ENCODE measurements at places on chromosomes 3 and 15.

DNA sequence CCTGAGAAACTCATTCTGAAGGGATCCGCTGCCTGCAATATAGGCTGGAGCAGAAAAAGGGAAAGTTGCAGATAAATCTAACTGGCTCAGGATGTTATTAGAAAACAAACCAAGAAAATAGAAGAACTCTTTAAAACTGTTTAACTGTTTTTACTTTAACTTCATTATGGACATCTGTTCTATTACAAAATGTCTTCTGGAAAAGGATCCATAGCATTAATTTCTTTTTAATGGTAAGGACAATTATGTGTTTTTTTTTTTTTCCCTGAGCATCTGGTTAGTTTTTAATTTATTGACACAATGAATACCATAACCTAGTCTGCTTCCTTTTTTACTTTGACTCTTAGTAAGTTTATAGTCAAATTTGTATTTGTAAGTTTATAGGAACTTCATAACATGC is 239.5 kb downstream of the NAALADL2 start:
- DNase-seq = no peak

- no peak for DNase-seq
These were observed 567.7 kb downstream of the NAALADL2 start for GRCh38 chr3:175426805-175427204.

- DNase-seq = no peak
These were observed 54.7 kb upstream of the ATP13A3 start for GRCh38 chr3:194541483-194541882.

DNA sequence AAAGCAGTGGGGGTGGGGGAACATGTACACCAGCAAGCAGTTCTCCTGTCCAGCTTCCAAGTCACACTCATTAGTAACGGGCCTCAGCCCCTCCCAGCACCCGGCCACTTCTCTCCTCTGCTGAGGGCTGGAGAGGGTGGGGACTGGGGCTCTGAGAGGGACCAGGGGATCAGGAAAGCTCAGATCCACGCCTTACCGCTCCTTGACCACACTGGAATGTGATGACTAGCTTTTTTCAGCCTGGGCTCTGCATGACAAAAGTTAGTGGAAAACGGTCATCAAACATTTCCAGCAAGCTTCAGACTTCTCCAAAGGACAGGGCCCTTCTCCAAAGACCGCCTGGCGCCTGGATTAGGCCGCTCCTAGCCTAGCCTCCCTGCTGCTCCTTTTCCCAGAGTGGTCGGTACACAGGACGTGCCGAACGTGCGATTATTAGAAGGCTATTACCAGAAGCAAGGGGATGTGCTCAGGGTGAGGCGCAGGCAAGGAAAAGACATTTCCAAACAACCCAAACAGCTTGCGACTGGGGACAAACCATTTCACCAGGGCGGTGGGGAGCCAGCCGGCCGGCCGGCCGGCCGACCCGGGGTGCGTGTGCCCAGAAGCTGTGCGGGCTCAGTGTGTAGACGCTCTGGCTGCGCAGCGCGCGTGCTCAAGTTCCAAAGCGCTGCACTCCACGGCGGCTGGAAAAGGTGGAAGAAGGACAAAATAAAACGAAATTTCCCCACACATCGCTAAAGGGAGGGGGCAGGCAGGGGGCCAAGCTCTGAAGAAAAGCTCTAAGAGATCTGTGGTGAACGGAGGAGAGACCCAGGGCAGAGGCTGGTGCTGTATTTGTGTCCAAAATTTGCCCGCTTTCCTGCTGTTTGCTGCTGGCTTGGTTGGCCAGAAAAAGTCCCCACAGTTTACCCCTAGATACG is 51.0 kb upstream of the SSR3 start:
- peak; percentile 90 for DNase-seq

DNA sequence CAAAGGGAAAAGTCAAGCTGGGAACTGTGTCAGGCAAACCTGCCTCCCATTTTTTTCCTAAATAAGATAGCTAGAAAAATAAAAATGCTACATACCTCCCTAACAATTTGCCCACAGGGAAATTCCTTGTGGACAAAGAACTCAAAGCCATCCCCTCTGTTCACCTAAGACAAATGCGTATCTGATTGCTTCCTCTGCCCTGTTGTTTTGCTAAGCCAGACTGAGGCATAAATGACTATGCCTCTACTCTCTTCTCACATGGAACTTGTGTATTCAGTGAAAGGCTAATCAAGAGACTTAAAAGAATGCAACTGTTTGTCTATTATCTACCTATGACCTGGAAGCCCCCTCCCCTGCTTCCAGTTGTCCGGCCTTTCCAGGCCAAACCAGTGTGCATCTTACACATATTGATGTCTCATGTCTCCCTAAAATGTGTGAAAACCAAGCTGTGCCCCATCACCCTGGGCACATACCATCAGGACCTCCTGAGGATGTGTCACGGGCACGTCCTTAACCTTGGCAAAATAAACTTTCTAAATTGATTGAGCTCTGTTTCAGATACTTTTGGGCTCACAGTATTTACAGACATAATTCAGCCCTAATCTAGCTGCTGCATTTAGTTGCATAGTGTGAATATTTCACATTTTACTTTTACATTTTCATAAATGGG is 15.8 kb downstream of the CHD2 start:
- no peak for DNase-seq

GRCh38 chr3:178059836-178060235 is 476.4 kb upstream of the KCNMB2 start:
- no peak for DNase-seq

DNA sequence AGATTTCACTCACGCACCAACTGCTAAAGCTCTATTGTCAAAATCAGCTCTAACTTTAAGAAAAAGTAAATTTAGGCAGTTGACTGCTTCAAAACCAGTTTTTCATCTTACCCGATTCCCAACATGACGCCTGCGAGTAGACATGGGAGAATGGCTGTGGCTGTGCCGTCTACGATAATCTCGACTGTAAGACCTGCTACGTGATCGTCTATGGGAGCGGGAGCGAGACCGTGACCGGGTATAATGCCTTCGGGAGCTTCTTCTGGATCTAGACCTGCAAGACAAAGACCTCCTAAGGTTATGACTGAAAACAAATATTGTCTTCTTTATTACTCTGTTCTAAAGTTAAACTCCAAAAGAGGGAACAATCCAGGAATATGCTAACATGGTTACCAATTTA is 12.5 kb downstream of the TRA2B start:
- DNase-seq = no peak

DNA sequence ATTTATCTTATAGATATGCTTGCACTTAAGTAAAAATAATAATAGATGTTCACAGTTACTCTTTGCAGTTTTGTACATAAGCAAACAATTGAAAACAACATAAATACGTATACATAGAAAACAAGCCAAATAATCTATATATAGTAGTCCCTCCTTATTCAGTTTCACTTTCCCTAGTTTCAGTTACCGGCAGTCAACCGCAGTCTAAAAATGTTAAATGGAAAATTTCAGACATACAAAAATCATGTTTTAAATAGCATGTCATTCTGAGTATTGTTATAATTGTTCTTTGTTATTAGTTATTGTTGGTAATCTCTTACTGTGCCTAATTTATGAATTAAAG is 262.0 kb downstream of the CGGBP1 start:
- no peak for DNase-seq

GRCh38 chr15:80953953-80954778 is 35.5 kb downstream of the MESD start:
- DNase-seq = no peak

GRCh38 chr3:159726231-159726964 is 262.2 kb upstream of the IL12A start:
- peak; percentile 75 for DNase-seq

DNA sequence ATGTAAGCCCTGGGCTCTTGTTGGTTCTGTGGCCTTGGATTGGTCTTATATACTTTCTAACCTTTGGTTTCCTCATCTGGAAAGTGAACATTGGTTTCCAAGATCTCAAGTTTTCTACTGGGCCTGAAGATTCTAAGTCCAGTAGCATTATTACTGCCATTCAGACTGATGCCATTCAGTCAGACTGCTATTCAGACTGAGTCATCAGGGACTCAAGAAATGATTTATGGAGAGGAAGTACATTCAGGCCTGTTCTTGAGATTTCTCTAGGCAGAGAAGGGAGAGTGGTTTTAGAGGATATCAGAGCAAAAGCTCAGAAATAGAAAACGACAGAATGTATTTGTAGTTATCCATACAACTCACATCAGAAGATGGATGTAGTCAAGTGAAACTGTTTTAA is 557.2 kb downstream of the NR2F2 start:
- DNase-seq = peak; percentile 4

GRCh38 chr15:70270752-70271111 is 173.0 kb upstream of the TLE3 start:
- DNase-seq = no peak

- DNase-seq = peak; percentile 31
These were observed 5.3 kb downstream of the TUBGCP4 start for GRCh38 chr15:43376017-43376705.

GRCh38 chr3:3783210-3783609 is 16.0 kb upstream of the LRRN1 start:
- no peak for DNase-seq

GRCh38 chr3:46905661-46906451 is 28.3 kb downstream of the PTH1R start:
- no peak for DNase-seq

DNA sequence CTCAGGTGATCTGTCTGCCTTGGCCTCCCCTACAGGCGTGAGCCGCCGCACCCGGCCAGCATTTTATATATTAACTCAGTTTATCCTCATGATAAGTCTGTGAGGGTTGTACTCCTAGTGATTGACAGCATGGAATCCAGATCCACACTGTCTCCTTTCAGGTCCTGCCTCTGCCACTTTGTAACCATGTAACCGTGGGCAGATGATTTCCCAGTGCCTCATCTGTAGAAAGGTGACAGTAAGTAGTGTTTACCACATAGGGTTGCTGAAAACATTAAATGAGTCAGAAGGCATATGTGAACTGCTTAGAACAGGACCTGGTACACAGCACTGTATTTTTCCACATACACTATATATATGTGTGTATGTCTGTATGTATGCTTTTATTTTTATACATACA is 2.4 kb downstream of the FYTTD1 start:
- DNase-seq = no peak

DNA sequence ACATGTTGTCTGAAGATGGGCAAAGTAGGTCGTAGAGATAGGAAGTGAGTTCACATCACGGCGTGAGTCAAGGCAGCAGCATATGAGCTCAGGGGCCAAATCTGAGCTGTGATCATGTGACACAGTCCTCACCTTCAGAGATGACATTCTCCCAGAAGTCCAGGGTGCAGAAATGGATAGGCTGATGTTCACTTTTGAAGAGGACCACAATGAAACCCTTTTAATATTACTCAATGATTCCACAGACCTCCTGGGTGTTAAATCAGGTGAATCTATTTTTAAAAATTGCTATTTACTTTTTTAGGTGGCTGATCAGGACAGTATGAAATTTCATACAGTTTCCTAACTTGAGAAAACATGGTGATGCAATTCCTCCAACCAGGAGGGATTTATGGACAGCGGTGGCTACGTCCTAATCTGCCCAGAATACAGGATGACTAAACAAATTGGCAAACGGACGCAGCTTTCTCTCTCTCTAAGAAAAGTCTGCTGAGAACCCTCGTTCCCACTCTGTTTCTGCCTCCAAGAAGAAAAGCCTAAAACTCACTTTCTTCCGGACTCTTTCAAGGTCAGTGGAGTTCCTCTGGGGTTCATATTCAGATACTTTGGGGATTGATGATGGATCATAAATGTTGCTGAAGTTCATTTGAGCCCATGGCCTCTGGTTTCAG is 34.4 kb downstream of the B3GNT5 start:
- peak; percentile 78 for DNase-seq

GRCh38 chr3:44114142-44114541 is 127.5 kb upstream of the TOPAZ1 start:
- DNase-seq = no peak

Measured in fibroblast of upper back skin (primary cell).